NCI-H2107 (cell line): ENCODE measurements at places on chromosomes 16 and 17.

- DNase-seq, result no peak
Measured at GRCh38 chr17:74803971-74804370, 27.8 kb upstream of the NAT9 start.

GRCh38 chr17:57762452-57763395, 17.6 kb upstream of the CCDC182 start:
- DNase-seq, result no peak

DNA sequence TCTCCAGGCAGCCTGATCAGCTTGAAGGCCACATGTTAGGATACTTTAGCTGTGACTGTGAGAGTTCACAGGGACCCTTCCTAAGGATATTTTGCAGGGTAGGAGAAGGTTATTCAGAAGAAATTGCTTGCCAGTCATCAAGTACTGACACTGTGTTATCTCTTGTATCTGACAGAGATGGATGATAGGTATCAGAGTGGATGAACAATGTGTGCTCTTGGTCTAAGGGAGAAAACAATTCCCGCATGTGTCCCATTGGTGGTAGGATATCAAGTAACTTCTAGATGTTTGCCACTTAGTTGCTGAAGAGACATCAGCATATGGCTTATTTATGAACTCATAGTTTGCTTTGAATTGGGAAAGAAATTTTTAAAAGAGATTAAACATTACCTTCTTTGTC, 219.3 kb downstream of the SPECC1 start:
- DNase-seq, result no peak

- DNase-seq, result no peak
Measured at GRCh38 chr17:74408262-74408661, 23.6 kb upstream of the GPRC5C start.

- DNase-seq, result no peak
Measured at GRCh38 chr17:41917679-41918313, 955 bp downstream of the ACLY start.

DNA sequence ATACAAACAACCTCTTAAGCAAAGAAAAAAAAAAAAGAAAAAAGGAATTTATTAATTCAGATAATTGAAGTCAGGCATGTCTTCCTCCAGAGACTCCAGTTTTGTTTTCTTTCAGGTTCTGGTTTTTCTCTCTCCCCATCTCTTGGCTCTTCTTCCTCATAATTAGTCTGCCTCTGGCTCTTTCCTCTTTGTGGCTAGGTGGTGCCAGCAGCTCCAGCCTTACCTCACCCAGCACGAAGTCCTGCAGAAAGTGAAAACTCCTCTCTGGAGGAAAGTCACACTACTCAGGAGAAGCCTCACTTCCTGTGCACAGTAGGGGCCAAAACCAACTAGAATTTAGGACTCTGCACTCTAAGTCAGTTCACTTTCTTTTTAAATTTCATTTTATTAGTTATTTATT, 10.3 kb upstream of the NFAT5 start:
- no peak for DNase-seq
